Psoas muscle (tissue), 8 donors: ENCODE measurements at places on chromosomes 6 and 20.

DNA sequence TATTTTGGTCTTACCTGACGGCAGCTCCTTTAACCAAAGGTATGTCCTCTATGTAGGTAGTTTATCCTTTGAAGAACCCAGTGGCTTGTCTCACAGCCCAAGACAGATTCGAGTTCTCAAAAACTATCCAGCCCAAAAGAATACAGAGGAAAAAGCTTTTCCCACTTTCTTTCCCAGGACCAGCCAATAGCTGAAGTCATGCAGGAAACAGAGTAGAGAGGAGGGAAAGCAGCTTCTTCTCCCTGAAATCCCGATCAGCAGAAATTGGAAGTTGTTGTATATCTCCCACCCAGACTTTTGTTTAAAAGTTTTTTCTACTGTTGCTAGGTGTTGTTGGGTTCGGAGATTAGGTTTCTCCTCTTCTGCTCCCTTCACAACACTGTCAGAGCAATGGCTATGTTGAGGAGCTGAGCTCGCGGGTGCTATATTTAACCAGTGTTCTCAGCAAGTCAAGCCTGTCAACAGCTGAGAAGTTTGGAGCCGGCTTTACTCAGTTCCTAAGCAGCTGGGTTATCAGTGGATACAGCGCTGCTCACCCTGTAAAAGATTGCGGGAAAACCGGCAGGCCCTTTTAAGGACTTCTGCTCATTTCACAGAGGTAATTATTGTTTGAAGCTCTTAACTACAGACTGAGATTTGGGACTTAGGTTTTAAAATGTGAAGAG is at the start of gene FILIP1:
Gene FILIP1, minus strand, starts transcription at position 401 of the 665 bp plus-strand sequence. CDS start 78,828 bp downstream, outside the sequence.
- no peaks in the 10 kb centered on the region for H3K27me3 ChIP-seq
- peak; percentile 81 for DNase-seq
- peaks cover 46% of the 10 kb centered on the region for H3K4me1 ChIP-seq
- no peaks in the 10 kb centered on the region for H3K36me3 ChIP-seq
- H3K4me3 ChIP-seq, result peak within 1 kb of the TSS; percentile 80

DNA sequence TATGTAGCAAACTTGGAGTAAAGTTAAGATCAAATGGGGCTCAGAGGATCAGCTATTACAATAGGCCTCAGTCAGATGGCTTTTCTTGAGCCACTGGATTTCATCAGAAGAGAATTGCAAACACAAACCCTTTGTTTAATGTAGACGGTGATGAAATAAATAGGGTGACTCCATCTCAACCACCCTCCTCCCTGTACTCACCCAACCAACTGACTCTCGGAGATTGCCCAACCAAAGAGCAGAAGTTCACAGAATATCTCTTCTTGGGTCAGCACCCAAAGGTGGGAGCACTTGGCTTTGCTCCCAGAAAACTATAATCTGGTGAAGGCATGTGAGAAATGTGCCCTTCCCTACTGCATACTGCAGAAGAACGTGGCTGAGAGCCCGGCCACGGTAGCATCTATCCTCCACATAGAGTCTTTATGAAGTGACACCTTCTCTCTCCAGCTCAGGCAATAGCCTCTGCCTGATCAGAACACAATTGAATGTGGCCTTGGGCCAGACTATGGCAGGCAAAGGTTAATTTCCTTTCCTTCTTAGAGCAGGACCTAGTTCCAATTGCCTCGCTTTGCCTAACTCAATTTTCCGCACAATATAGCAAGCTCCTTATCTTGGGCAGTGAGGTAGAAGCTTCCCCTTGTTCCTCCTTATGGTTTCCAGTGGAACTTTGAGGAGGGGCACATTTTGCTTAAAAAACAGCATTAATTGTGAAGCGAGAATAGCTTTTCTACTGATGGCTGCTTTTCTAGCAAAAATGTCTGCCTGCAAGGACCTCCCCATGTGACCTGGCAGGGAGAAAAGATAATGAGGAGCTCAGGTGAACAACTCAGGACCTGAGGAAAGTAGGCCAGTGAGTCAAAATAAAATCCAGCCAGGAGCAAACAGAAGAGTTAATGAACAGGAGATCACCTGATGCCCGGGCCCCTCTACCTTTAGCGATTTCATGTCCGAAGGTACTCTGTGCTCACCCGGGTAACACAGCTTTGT is 79.4 kb downstream of the GFOD1 start:
- H3K27ac ChIP-seq, result peak overlapping the region; percentile 66
- H3K4me3 ChIP-seq, result no peak overlapping the region
- DNase-seq, result no peak
- peaks cover 88% of the 10 kb centered on the region for H3K4me1 ChIP-seq
- no peaks in the 10 kb centered on the region for H3K36me3 ChIP-seq

DNA sequence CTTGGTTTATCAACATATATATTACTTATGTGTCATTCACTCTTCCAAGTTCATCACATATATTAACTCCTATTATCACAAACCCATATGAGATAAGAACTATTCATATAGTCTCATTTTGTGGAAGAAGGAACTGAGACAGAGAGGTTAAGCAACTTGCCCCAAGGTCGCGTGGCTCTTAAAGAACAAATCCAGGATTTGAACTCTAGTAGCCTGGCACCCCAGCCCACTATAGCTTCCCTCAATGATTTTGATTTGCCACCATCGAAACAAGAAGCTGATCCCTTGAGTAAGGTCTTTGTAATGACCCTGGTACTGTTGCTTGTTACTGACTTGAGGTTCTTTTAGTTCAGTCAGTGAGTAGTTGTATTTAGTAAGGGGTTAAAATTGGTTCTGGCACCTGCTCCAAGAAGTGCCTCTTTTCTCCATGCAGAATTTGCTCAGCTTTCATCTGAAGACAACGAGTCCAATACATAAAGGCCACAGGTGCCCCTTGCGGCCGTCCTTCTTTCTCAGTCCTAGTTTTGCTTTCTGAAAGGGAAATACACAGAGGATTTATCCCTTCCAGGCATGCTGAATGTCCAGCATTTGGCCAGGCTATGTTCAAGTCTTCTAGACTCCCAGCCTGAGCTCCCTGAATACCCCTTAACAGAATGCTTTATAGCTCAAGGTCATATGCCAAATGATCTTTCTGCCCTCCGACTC is 253.0 kb downstream of the TBC1D7 start:
- H3K4me1 ChIP-seq, result peaks cover 4% of the 10 kb centered on the region
- no peak overlapping the region for H3K4me3 ChIP-seq
- H3K36me3 ChIP-seq, result no peaks in the 10 kb centered on the region
- no peak overlapping the region for H3K27ac ChIP-seq
- DNase-seq, result no peak
- H3K27me3 ChIP-seq, result no peaks in the 10 kb centered on the region

- no peak overlapping the region for H3K4me3 ChIP-seq
- no peaks in the 10 kb centered on the region for H3K4me1 ChIP-seq
- H3K27ac ChIP-seq, result no peak overlapping the region
- no peaks in the 10 kb centered on the region for H3K36me3 ChIP-seq
- H3K27me3 ChIP-seq, result no peaks in the 10 kb centered on the region
These were observed 80.6 kb upstream of the MBOAT1 start for GRCh38 chr6:20292905-20293304.

DNA sequence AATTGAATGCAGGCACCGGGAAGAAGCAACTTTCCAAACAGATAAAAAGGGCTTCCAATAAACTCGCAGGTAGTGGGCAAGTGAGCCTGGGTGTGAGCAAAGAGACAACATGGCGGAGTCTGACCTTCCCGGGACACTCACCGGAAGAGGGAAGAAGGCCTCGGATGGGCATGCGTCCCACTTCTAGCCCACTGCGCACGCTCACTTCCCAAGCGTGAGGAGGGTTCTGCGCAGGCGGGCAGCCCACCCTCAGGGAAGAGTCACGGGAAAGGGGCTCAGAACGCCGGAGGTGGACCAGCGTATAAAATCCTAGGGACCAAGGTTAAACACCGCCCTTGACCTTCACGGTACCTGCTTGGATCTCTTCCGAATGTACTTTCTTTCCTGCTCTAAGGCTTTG is 95.5 kb upstream of the AFDN start:
- no peaks in the 10 kb centered on the region for H3K36me3 ChIP-seq
- H3K4me3 ChIP-seq, result no peak overlapping the region
- no peak overlapping the region for H3K27ac ChIP-seq
- H3K4me1 ChIP-seq, result no peaks in the 10 kb centered on the region
- H3K27me3 ChIP-seq, result no peaks in the 10 kb centered on the region

DNA sequence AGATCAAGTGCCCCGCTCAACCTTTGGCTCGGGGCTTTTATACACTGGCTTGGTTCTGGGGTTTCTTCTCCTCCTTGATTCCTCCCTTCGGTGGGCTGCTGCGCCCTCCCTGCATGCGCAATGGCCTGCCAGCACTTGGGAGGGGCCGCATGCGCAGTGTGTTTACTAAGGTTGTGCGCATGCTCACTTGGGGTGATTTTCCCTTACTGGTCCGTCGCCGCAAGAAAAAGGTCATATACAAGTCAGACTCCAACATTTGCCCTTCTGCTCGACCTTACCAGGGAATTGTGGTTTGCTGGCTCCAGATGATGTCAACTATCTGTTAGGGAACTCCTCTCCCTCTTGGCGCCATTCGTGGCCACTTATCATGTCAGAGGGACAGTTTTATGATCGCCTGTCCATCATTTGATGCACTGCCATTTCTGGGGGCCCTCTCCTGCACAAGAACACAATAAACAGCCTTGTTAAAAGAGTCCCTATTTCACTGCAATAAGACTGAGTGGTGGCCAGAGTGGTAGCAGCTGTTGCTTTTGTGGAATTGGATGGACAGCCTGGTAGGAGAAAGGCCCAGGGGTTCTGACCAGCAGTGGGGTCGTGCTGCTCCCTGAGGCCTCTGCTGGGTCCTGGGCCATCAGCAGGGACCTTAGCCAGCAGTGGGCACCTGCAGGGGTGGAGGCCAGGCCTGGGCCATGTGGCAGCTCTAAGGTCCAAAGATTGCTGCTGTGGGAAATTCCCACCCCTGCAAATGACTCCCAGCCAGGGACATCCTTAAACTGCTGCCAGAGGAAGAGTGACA is 2.8 kb upstream of the LBP start:
- H3K36me3 ChIP-seq, result no peaks in the 10 kb centered on the region
- no peak overlapping the region for H3K4me3 ChIP-seq
- H3K4me1 ChIP-seq, result peaks cover 19% of the 10 kb centered on the region
- no peaks in the 10 kb centered on the region for H3K27me3 ChIP-seq

DNA sequence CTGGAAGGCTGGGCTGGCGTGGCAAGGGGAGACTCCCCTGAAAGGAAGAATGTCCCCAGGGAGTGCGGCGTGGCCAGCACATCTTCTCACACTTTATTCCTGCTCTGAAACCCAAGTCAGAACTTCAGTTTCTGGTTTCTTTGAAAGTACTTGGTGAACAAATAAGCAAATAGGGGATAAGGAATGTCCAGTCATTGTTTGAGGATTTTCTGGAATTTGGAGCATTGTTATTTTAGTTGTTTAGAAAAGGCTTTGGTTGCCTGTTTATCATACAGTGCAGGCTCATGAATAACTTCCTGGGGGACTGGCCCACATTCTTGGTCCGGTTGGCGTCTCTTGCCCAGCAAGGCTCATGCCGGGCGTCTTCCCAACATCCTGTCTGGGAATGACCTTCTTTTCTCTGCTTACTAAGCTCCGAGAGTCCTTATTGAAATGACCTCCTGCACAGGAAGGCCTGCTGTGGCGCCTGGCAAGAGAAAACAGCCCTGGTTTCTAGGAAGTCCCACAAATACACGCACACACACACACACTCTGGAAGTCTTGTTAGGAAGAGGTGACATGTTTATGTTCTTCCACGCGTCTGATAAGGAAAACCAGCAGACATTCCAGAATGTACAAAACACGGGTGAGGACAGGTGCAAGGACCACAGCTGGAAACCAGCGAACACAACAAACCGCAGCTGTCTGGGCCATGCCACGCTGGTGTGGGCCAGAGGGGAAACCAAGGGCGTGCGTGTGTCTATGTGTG is 71.9 kb downstream of the TMEM170B start:
- peaks cover 1% of the 10 kb centered on the region for H3K27me3 ChIP-seq
- peaks cover 22% of the 10 kb centered on the region for H3K4me1 ChIP-seq
- H3K27ac ChIP-seq, result peak overlapping the region; percentile 64
- no peak overlapping the region for H3K4me3 ChIP-seq
- H3K36me3 ChIP-seq, result no peaks in the 10 kb centered on the region
- no peak for DNase-seq
